DMS79 treated with DMSO at 0.1 percent for 48 hours (cell line): ENCODE measurements at places on chromosomes 2 and 18.
A peak's percentile ranks its signal among the peaks of the same experiment; 100 is the strongest.

DNA sequence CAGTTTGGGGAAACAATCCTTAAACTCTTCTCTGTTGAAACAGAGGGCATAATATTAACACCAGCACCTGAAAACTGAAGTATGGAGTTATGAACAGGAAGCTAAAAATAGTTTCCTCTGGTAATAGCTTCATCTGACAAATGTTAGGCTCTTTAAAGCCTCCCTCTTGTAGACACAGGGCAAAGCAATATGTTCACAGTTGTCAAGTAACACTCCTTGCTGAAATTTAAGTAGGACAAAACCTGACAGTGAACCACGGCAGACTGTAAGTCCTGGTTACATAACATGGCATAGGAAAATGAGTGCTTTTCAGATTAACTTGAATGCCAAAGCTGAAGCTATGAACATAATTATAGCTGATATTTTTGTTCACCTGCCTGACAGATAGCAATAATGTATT lies 172.9 kb downstream of the CMPK2 start:
- no peak for DNase-seq

DNA sequence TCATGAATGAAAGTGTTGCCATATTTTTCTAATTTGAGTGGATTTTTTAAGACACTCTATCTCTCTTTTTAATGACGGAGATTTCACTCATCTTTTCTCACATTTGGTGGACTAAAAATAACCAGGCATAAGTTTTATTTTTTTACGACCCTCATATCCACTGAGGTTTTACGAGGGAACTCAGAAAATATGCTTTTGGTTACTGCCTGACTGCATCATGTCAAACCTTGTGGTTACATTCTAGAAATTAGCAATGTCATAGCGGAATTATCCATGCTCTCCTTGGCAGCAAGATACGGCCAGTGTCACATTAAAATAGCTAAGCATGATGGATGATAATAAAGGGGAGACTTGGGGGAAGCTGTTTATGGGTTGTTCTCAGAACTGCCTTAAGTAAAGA lies 428.6 kb upstream of the FSHR start:
- no peak for DNase-seq

- no peak for DNase-seq
Observed at GRCh38 chr2:118992740-118993391, 50.9 kb downstream of the MARCO start.

DNA sequence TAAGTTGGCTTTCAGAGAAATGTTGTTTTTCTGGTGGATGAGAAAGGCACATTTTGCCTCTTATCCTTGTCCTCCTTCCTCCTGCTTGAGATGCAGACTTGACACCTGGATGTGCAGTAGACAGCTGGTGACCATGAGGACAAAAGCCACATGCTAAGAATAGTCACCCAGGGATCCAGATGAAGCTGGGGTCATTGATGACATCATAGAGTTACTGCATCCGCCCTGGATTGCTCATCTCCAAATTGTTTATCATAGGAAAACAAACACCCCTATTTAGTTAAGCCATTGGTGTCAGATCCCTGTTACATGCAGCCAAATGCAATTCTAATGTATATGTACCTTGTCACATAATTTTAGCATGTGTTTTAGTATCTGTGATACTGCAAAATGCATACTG lies 16.3 kb upstream of the SLC1A4 start:
- no peak for DNase-seq

DNA sequence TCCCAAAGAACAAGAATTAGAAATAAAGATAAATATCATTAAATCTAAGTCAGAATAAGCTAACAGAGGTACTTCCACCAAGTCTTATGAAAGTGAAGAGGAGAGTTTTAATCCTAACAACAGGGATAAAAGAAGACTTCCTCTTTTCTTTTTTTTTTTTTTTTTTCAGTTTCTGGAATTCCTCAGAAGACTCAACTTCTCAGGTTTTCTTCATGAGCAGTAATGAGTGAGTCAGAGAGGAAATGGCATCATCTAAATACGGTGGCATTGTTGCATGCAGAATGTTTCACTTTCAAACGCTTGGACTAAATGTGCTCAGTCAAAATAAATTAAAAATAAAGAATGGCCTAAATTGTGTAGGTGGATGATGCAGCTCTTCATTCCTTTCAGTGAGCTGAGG lies 45.6 kb upstream of the ARHGAP15 start:
- DNase-seq = no peak

- DNase-seq = no peak
Observed at GRCh38 chr2:186693446-186693832, 421 bp upstream of the FAM171B start.

GRCh38 chr2:133972297-133972696 lies 281.6 kb upstream of the MGAT5 start:
- no peak for DNase-seq

- no peak for DNase-seq
Observed at GRCh38 chr18:43635397-43635796, 358.1 kb upstream of the SYT4 start.

- DNase-seq = no peak
Observed at GRCh38 chr2:11466307-11467128, 557 bp upstream of the E2F6 start.

- peak; percentile 26 for DNase-seq
Observed at GRCh38 chr2:166632616-166633015, 138.6 kb upstream of the SCN7A start.

DNA sequence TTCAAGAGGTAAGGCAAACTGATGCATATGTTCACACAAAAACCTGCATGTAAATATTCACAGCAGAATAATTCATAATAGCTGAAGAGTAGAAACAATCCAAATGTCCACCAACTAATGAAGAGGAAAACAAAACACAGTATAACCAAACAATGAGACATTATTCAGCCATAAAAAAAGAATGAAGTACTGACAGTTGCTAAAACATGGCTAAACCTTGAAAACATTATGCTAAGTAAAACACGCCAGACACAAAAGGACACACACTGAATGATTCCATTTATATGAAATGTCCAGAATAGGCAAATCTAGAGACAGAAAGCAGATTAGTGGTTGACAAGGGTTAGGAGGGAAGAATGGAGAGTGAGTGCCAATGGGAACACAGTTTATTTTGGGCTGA lies 86.9 kb downstream of the SESTD1 start:
- no peak for DNase-seq

GRCh38 chr2:71791501-71792135 lies 338.3 kb downstream of the DYSF start:
- no peak for DNase-seq

GRCh38 chr2:144162652-144163051 lies 357.3 kb downstream of the ZEB2 start:
- no peak for DNase-seq

DNA sequence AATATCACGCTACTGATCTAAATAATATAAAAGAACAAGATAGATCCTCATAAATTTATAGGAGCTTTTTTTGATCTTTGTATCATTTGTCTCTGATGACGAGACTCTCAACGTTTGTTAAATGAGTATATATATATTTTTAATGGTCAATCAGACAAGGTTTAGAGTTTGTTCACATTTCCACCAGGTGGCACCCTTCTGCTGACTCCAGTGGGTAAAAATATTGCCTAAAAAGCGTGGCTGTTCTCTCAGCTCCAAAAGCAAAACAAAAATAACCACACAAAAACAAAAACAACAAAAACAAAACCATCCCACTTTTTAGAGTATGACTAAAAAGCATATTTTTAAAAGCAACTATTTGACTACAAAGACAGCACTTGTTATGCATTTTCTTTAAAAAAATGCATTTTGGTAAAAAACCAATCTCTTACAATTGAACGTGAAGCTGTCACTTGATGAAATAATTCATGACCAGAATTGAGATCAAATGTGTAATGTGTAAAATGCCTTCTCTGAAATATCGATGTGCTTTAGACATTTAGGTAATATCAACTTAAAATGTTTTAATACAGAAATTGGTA lies 723.2 kb downstream of the DPP10 start:
- no peak for DNase-seq

- no peak for DNase-seq
Observed at GRCh38 chr18:22063672-22064071, 105.7 kb upstream of the GATA6 start.

DNA sequence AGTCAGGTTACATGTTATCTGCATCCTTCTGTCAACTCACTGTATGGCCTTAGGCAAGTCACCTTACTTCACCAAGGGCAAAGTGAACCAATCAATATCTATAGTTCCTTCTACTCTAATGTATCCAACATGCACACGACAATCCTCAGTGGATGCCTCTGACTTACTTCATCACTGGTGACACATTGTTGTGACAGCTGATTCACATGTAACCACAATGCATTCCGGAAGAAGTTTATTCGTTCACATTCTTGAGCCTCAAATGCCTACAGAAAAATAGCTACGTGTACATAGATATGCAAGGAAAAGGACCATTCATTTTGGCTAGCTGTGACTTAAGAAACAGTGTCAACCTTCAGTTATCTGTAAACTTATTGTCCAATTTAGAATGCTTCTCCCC lies 26.3 kb upstream of the EPG5 start:
- DNase-seq = no peak

GRCh38 chr2:70984576-70985282 lies 6.3 kb downstream of the ANKRD53 start:
- no peak for DNase-seq

DNA sequence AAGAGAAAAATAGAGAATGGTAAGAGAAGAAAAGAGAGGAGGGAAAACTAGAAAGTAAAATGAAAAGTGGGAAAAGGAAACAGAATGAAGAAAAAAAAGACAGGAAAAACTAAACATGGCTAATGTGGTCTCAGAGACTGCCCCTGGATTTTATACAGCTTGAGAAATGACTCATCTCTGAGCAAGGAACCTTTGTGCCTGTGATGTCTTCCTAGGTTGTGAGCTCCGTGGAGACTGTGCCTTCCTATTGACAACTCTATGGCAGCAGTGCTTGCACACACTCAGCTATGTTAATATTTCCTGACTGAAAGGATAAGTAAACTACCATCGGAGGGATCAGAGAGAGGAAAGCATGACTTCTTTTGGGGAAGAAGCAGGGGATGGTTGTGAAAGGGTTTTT lies 203.8 kb downstream of the RDH14 start:
- no peak for DNase-seq

- no peak for DNase-seq
Observed at GRCh38 chr2:218029366-218030360, 26.9 kb upstream of the TNS1 start.

GRCh38 chr2:167842047-167842446 lies 405.3 kb downstream of the STK39 start:
- DNase-seq = no peak

GRCh38 chr2:180799141-180799540 lies 181.3 kb upstream of the UBE2E3 start:
- no peak for DNase-seq

- no peak for DNase-seq
Observed at GRCh38 chr18:78932281-78932680, 47.3 kb upstream of the SALL3 start.
